ENCODE measurements at places on chromosomes 4 and X.

DNA sequence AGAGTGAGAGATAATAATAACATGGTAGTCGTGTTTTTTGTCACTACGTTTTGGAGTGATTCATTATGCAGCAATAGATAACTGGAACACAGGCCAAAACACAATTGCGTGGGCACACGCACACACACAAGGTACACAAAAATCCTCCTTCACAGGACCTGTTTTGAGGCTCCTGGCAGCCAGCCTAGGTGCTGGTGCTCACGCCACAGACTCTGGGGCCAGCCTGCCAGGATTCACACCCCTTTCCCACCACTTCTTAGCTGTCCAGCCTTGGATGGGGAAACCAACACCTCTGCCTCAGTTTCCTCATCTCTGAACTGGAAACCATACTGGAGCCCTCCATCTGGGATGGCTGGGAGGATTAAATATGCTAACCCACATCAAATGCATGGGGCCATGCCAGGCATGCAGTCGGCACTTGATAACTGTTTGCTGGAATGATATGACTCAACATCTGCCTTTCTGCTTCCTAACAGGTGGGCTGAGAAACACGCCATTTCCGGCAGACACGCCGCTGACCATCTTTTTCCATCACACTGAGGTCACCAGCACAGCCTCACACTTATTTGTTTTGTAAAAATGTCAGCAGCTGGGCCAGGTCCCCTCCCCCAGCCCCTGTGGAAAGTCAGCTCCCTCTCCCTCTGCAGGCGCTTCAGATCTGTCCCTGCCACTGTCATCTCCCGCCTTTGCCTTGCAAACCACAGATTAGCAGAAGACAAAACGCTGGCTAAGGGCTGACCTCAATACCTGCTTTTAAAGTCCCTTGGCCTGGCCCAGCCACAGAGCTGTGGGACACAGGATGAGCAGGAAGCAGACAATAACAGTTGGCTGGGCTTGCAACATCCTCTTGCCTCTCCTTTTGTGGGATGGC, 237.5 kb downstream of the BCOR start:
- peaks cover 26% of the 10 kb centered on the region for H3K4me1 ChIP-seq
- H3K36me3 ChIP-seq, result no peaks in the 10 kb centered on the region
- no peak overlapping the region for H3K4me3 ChIP-seq
- peak; percentile 81 for DNase-seq

GRCh38 chrX:3585719-3586118, 127.7 kb downstream of the PRKX start:
- no peak overlapping the region for H3K27ac ChIP-seq
- no peak for DNase-seq
- H3K27me3 ChIP-seq, result no peaks in the 10 kb centered on the region
- H3K4me3 ChIP-seq, result no peak overlapping the region

- H3K27ac ChIP-seq, result no peak overlapping the region
- no peaks in the 10 kb centered on the region for H3K36me3 ChIP-seq
- H3K4me1 ChIP-seq, result no peaks in the 10 kb centered on the region
- DNase-seq, result no peak
- no peak overlapping the region for H3K4me3 ChIP-seq
Measured at GRCh38 chr4:45241976-45242375, 515.6 kb upstream of the GNPDA2 start.

DNA sequence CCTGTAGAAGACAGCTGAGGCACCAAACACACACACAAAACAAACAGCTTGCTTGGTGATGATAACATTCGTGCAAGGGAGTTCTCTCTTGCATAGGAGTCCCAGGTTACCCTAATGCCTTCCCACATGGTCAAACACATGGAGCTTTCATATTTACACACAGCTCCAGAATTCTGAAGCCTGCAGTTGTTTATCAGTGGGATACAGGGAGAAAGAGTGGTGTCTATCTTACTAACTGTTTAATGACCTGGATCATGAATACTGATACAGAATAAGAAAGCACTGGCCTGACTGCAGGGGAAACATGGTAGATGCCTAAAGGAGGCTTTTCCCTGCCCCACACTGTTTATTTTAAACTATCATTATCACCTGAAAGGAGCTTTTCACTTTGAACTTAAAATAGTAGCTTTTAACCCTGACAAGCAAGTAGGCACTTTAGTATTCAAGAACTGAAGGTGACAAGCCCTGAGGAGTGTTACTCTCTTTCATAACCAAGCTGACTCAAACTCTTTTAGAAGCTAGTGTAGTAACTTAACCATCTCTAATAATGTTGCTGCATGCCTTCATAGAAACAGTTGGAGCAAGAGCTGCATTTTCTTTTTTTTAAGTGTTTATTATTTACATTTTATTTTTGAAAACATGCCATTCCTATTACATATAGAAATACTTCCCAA, 15.6 kb downstream of the TET2 start:
- DNase-seq, result no peak
- H3K4me1 ChIP-seq, result no peaks in the 10 kb centered on the region
- no peaks in the 10 kb centered on the region for H3K27me3 ChIP-seq
- H3K4me3 ChIP-seq, result no peak overlapping the region
- H3K36me3 ChIP-seq, result no peaks in the 10 kb centered on the region

GRCh38 chrX:16511796-16512776, 137.9 kb upstream of the S100G start:
- no peaks in the 10 kb centered on the region for H3K36me3 ChIP-seq
- peak; percentile 39 for DNase-seq
- H3K27ac ChIP-seq, result no peak overlapping the region

DNA sequence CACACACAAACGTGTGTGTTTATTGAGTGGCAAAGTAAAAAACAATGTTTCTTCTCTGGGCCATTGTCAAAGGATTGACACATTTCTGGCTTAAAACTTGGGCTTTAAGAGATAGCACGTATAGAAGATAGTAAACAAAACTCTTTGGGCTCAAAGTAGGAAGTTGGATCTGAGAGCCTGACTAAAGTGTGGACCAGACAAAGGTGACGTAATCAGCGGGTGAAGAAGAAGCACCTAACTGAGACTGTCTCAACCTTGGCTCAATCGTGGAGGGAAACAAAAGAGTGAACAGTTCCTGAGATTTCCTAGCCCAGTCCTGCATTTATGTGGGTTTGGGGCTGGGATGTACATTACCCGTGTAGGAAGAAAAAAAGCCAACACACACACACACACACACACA, 13.7 kb downstream of the PFKFB1 start:
- peaks cover 2% of the 10 kb centered on the region for H3K27me3 ChIP-seq
- H3K27ac ChIP-seq, result no peak overlapping the region
- no peaks in the 10 kb centered on the region for H3K36me3 ChIP-seq
- H3K4me1 ChIP-seq, result no peaks in the 10 kb centered on the region
- H3K4me3 ChIP-seq, result no peak overlapping the region

- no peaks in the 10 kb centered on the region for H3K4me1 ChIP-seq
- H3K27ac ChIP-seq, result no peak overlapping the region
- H3K4me3 ChIP-seq, result no peak overlapping the region
- peak; percentile 49 for DNase-seq
- no peaks in the 10 kb centered on the region for H3K36me3 ChIP-seq
Measured at GRCh38 chr4:72326692-72327632, 242.1 kb downstream of the ADAMTS3 start.
